ENCODE measurements at places on chromosomes 2 and 18.

DNA sequence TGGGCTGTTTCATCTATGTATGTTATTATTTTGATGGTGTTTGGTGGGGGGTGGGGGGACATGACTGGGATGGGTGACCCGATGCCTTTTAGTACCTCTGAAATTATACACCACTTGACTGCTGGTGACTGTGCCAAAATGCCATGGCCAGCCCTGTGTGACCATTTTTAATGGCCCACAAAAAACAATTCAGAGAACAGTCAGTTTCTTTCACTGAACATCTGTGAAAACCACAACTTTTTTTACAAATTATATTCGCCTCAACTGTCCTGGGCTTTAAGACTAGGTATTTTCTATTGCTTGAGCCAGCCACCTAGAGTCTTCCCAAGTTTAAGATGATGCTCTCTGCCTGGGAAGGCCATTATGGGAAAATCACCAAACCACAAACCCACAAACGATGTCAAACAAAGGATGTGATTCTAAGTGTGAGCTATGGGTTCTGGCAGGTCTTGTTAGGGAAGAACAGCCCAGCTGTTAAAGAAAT is 33.9 kb downstream of the FN1 start:
- peak; percentile 92 for DNase-seq

- DNase-seq, result peak; percentile 67
Measured at GRCh38 chr2:163266772-163267171, 428.2 kb upstream of the KCNH7 start.

DNA sequence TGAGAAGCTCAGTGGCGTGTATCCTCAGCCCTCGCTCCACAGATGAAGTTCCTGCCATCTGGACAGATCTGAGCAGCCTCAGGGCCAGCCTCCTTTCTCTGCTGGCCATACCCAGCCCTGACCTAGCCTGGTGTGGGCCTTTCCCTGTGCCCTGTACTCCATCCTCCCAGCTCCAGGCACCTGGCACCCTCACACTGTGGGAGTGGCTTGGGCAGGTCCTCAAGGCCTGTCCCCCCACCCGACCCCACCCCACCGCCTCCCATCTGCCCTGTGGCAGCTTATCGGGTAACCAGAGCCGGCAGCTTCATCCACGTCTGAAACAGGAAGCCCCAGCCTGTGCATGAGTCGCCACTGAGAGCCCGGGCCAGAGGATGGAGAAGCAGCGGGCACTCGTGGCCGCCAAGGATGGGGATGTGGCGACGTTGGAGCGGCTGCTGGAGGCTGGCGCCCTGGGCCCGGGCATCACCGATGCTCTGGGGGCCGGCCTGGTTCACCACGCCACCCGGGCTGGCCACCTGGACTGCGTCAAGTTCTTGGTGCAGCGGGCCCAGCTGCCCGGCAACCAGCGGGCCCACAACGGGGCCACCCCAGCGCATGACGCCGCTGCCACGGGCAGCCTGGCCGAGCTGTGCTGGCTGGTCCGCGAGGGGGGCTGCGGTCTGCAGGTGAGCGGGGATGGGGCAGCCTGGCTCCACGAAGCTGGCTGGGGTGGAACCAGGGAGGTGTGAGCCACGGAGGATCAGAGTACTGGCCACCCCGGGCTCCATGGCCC is at the start of gene ESPNL:
Gene ESPNL (plus strand): TSS at position 292 of the 772 bp plus-strand sequence. CDS start 80 bp downstream, at position 372.
- no peak for DNase-seq

GRCh38 chr18:68417826-68418225 is 297.1 kb downstream of the TMX3 start:
- peak; percentile 86 for DNase-seq

GRCh38 chr2:70411483-70412125 is 109.7 kb upstream of the FAM136A start:
- DNase-seq, result no peak

GRCh38 chr18:76524900-76525698 is 30.1 kb upstream of the ZNF516 start:
- peak; percentile 82 for DNase-seq

- no peak for DNase-seq
Measured at GRCh38 chr18:57054891-57055290, 92.0 kb upstream of the BOD1L2 start.

- DNase-seq, result no peak
Measured at GRCh38 chr2:221254299-221254698, 317.8 kb downstream of the EPHA4 start.

GRCh38 chr2:121469356-121469755 is 61.3 kb upstream of the RNU4ATAC start:
- no peak for DNase-seq

DNA sequence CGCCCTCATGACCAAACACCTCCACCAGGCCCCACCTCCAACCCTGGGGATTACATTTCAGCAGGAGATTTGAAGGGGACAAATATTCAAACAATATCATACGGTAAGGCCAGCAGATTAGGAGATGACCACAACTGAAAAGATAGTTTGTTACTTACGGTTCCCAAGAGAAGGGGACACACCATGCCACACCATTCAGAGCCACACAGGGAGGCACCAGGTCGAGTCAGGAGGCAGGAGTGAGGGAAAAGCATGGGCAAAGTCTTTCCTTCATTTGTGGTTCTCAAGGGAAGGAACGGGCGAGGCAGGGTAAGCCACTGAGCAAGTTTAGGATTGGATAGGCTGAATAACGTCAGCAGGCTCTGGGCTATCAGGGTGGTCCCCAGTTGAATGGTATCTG is 57.4 kb downstream of the FECH start:
- no peak for DNase-seq

GRCh38 chr2:160300203-160300602 is 100.1 kb upstream of the ITGB6 start:
- no peak for DNase-seq

- no peak for DNase-seq
Measured at GRCh38 chr18:33123862-33124518, 316.5 kb downstream of the CCDC178 start.

DNA sequence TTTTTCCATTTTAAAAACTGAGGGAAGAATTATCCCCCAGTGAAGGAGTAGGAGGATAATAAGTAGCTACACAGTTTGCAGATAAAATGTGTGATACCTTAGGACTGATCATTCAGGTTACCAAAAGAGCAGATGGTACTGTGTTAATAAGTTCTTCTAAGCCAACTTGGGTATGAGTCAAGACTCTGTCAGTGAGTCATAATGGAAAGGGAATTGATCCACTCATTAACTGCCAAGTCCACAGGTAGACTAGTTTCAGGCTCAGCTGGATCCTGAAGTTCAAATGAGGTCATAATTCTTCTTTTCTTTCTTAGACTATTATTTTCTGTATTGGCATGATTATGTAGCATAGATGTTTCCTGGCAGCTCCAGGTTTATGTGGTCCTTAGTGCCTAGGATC is 142.4 kb upstream of the ALPP start:
- no peak for DNase-seq

Data from fibroblast of villous mesenchyme (primary cell).